ENCODE measurements at places on chromosomes 12 and 14.

DNA sequence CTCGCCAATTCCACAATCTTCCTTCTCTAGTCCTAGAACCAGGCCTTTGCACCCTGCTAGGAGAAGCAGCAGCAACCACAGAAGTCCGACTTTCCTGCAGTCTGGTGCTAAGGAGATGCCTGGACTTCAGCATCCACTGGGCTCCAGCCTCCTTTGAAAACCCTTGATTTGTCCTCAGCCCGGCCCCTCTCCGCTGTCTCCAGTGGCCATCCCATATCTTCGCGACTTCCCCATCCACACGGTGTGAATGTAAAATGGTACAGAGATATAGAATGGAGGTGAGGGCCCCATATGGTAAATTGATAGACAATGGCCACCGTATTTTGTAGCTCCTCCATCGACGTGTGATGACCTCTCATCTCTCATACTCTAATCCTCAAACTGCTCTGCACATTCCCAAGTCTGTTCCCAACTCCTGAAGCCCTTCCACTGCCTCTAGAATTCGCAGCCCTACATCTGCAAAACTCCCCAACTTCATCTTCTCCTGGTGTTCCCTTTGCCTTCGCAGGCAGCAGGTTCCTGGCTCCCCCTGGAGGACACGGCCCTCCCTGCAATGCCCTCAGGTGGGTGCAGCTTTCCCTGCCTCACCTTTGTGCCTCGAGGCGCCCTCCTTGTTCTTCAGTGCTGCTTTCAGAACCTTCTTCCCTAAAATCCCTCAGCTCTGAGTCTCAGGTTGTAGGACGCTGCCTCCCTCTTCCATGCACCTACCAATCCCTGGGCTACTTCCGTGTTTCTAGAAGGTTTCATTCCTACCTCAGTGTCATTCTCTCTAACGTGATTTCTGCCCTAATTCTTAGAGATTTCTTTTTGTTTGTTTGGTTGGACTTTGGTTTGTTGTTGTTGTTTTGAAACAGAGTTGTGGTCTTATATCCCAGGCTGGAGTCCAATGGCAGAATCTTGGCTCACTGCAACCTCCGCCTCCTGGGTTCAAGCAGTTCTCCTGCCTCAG, 36.7 kb downstream of the TMBIM6 start:
- no peak for DNase-seq

DNA sequence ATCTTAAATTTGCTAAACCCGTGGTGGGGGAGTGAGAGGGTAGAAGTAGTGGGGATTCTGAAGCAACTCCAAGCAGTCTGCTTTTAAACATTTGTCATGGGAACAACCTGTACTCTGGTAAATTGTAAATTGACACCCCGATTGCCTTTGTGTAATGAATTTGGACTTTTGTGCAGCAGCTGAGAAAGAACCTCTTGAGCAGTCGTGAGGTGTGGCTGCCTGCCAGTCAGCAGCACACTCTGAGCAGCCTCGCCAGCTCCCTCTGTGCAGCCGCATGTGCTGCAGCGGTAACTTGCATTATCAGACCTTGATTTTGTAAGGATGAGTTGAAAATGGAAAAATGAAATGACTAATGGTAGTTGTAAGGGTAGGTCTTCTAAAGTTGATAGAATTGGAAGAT, 74.3 kb downstream of the SUSD6 start:
- no peak for DNase-seq

- no peak for DNase-seq
Measured at GRCh38 chr12:27969624-27970400, 2.7 kb downstream of the PTHLH start.

DNA sequence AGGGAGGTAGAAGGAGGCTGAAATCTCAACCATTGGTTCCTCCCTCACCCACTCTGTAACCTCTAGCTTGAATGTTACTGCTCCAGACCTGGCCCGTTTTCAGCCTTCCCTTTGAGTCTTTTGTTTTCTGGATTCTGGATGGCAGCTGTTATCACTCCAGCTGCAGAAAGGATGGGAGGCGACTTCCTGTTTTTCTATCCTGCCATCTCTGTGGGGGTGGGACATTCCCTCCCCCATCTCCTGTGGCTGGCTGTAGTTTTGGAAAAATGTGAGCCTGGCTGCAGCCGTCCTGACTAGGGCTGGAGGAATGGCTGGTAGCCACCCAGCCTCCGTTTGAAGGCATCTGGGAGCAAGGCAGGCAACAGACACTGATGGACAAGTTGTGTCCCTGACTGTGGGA, 2.9 kb upstream of the PPFIBP1 start:
- DNase-seq, result no peak

DNA sequence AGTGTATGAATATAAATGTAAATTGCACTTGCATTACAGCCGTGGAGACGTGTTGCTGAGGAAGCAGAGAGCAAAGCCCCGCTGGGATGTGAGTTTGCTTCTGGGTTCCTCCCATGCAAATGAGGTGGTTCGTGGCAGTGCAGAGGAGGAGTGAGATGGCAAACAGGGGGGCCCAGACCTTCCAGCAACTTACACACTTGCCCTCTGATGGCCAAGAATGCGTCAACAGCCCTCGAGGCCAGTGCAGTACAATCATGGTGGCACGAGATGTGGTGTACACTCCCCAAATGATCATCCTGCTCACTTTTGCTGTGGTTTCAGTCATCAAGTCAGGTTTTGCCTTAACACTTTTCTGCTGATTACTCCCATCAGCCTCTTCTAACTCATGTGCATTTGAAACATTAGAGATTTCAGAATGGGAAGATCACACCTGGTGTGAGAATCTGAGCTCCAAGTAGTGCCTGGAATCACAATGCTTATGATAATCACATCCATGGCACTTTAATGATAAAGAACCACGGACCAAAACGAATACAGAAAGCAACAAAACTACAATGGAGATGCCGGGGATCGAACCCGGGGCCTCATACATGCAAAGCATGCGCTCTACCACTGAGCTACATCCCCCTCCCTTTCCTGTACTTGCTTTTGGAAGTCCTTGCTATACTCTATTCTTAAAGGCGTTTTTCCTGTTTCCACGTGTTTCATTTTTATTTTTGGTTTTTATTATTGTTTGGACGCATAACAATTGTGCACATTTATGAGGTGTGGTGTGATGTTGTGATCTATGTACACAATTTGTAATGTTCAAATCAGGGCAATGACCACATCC, 7.0 kb upstream of the UBC start:
- DNase-seq, result no peak

DNA sequence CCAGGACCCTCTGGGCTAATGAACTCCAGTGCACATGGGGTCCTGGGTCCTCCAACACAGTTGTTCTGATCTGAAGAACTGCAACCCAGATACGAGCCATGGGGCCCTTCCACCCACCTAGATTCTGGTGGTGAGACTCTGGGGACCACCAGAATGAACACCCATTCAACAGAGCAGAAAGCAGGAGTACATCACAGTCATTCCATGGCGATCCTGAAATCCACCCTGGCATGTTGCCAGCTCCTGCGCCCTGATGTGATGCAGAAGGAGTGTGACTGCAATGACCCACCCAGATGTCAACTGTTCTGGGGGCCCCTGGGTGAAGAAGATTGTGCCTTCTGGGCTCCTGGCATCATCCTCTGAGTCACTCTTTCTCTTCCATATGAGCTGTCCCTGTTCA, 211.6 kb downstream of the KIF26A start:
- no peak for DNase-seq

- no peak for DNase-seq
Measured at GRCh38 chr14:101449114-101449513, 112.2 kb upstream of the DIO3 start.

GRCh38 chr12:102407776-102408486, 72.4 kb downstream of the IGF1 start:
- DNase-seq, result no peak

GRCh38 chr14:105375635-105376057, 22.7 kb upstream of the TEX22 start:
- DNase-seq, result no peak

DNA sequence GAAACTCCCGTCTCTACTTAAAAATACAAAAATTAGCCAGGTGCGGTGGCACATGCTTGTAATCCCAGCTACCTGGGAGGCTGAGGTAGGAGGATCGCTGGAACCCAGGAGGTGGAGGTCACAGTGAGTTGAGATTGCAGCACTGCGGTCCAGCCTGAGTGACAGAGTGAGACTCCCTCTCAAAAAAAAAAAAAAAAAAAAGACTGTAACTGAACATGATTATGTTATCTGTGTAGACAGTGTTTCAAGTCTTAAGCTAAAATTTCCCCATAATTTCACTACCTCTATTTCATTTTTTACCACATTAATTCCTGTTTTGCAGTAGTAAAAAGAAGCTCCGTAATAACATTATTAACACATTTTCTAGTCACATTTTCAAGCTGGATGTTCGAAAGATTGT, 5.4 kb downstream of the PLBD1 start:
- no peak for DNase-seq

DNA sequence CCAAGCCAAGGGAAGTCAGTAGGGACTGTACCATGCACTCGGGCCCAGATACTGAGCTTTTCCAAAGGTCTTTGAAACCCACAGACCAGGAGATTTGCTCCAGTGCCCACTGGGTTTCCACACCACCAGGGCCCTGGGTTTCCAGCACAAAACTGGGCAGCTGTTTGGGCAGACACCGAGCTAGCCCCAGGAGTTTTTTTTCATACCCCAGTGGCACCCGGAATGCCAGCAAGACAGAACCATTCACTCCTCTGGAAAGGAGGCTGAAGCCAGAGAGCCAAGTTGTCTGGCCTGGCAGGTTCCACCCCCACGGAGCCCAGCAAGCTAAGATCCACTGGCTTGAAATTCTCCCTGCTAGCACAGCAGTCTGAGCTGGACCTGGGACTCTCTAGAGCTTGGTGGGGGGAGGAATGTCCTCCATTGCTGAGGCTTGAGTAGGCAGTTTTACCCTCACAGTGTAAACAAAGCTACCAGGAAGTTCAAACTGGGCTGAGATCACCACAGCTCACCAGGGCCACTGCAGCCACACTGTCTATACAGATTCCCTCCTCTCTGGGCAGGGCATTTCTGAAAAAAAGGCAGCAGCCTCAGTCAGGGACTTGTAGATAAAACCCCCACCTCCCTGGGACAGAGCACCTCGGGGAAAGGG, 793.7 kb downstream of the RPS29 start:
- DNase-seq, result no peak

DNA sequence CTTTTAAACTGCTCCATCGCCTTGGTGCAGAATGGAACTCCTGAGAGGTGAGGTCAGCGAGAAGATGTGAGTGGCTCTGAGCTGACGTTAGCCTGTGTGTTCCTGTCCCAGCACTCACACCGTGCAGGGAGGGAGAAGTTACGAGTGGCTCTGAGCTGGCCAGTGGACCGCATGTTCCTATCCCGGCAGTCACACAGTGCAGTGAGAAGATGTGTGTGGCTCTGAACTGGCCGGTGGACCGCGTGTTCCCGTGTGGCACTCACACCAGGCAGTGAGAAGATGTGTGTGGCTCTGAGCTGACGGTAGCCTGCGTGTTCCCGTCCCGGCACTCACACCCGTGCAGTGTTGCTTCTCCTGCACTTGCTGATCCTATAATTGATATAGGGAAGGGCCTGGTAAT, 59.9 kb downstream of the VCPKMT start:
- no peak for DNase-seq

DNA sequence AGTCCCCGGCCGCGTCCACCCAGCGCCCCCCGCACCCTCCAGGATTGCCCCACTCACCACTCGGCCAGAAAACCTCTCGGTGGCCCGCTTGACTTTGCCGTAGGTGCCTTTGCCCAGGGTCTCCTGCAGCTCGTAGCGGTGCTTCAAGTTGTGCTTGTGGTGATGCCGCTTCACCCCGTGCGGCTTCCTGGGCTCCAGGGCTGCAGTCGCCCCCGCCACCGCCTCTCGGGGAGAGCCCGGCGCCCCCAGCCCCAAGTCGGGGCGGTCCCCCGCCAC, 459 bp downstream of the NUAK1 start:
- no peak for DNase-seq

DNA sequence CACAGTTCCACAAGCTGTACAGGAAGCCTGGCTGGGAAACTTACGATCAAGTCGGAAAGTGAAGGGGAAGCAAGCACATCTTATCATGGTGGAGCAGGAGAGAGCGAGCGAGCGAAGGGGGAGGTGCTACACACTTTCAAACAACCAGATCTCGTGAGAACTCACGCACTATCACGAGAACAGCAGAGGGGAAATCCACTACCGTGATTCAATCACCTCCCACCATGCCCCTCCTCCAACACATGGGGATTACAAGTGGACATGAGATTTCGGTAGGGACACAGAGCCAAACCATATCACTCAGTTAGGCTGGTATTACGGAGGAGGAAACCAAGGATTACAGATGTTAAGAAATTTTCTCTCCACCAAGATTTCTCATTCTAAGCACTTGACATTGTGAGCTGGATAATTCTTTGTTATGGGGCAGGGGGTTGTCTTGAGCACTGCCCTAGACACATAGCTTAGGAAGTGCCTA, 262.0 kb upstream of the G2E3 start:
- no peak for DNase-seq

DNA sequence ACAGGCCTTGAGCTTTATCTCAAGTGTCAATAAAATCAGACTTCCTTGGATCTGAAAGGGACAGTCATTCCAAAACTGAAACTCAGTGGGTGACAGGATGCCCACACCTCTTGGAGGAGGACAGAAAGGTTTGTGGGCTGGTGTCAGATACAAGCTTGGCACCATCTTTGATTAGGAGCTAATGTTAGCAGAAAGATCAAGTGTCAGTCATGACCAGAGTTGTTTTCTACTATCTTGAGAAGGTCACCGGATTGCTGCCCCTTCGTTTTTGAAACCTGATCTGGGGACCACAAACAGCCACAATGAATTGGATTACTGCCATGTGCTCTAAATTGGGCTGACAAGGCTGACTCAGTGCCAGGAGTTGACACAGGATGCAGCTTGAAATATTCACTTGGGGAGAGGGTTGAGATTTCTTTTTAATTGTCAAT, 88.3 kb downstream of the OTOGL start:
- DNase-seq, result no peak

DNA sequence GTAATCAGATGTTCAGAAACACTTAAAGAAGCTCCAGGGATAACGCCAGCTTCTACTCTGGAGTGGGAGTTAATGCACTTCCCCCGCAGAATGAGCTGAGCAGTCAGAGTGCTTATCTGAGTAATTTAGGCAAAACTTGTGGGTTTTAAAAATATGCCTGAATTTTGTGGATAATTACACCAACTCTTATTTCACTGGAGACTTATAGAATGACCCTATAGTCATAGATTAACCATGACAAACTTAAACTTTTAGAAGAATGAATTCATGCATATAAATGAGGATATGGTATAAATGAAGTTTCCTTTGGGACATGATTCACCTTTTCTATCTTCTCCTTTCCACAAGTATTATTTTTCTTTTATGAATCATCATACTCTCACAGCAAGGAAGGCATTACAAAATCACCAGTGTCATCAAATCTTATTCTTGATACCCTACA, 241.1 kb upstream of the FBXO33 start:
- DNase-seq, result no peak

GRCh38 chr14:19878029-19878642, 3.2 kb downstream of the OR4K2 start:
- no peak for DNase-seq

Data from amygdala (tissue), 56 donors.